T-cell (primary cell): ENCODE measurements at places on chromosomes 6 and 20.

- H3K36me3 ChIP-seq = no peaks in the 10 kb centered on the region
- H3K4me1 ChIP-seq = no peaks in the 10 kb centered on the region
- DNase-seq = no peak
- H3K4me3 ChIP-seq = no peak overlapping the region
- H3K27ac ChIP-seq = no peak overlapping the region
Observed at GRCh38 chr6:87027021-87027420, 67.9 kb downstream of the CGA start.

DNA sequence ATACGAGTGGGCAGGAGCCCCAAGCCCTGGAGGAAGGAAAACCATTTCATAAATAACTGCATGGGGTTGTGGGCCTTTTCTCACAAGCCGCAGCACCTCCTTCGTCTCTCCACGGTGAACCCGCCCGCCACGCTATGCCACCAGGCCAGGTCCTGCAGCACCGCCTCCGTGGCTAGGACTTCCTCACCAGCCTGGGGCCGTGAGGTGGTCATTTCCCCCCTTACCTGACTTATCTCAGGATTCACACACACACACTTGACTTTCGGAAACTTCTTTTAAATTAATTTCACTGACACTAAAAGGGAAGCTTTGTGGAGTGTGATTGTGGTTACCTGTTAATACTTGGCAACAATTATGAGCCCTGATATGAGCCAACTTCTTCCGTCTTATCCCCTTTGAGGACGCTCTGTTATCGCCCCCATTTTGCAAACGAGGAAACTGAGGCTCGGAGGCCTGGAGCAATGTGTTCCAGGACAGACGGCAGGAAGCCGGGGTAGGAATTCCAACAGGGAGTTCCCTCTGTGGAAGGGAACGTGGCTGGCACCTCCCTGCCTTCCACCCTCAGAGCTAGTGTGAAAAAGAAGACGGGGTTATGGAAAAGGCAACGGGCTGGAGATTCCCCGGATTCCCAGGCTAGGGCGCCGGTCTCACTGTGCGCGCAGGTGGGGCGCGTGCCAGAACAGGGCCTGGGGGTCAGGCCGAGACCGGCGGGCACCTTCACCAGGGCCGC lies 817 bp upstream of the SLCO4A1 start:
- peaks cover 46% of the 10 kb centered on the region for H3K27me3 ChIP-seq
- no peak overlapping the region for H3K27ac ChIP-seq
- H3K4me1 ChIP-seq = peaks cover 7% of the 10 kb centered on the region

- no peak for DNase-seq
- no peaks in the 10 kb centered on the region for H3K36me3 ChIP-seq
- no peaks in the 10 kb centered on the region for H3K27me3 ChIP-seq
- H3K4me3 ChIP-seq = no peak overlapping the region
Observed at GRCh38 chr20:53099856-53100255, 127.7 kb downstream of the TSHZ2 start.

GRCh38 chr20:6686171-6686570 lies 81.3 kb upstream of the BMP2 start:
- no peak for DNase-seq
- H3K36me3 ChIP-seq = no peaks in the 10 kb centered on the region

DNA sequence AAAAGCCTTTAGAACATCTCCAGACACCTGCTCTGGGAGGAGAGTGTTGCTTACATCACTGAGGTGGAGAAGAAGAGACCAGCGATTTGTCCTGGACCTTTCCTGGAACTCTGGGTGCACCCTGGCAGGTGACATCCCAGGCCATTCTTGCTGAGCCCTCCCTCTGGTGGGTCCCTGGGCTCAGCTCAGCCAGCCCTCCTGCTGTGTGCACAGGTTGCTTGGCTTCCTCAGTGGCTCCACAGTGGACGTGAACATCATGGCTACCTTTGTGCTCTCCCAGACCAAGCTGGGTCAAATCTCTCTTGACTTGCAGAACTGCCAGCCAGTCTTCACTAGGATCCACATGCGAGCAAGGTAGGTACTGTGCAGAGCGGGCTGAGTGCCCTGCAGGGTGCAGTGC lies 19.9 kb upstream of the BPIFA2 start:
- H3K27me3 ChIP-seq = no peaks in the 10 kb centered on the region
- no peaks in the 10 kb centered on the region for H3K36me3 ChIP-seq
- H3K4me3 ChIP-seq = no peak overlapping the region
- no peak overlapping the region for H3K27ac ChIP-seq
- no peaks in the 10 kb centered on the region for H3K4me1 ChIP-seq

GRCh38 chr6:3305831-3306230 lies 47.1 kb downstream of the PSMG4 start:
- H3K27me3 ChIP-seq = peaks cover 18% of the 10 kb centered on the region
- no peaks in the 10 kb centered on the region for H3K4me1 ChIP-seq
- no peak overlapping the region for H3K27ac ChIP-seq
- H3K4me3 ChIP-seq = no peak overlapping the region

- H3K4me3 ChIP-seq = no peak overlapping the region
- H3K27me3 ChIP-seq = no peaks in the 10 kb centered on the region
- no peaks in the 10 kb centered on the region for H3K36me3 ChIP-seq
- H3K4me1 ChIP-seq = no peaks in the 10 kb centered on the region
- DNase-seq = no peak
- H3K27ac ChIP-seq = no peak overlapping the region
Observed at GRCh38 chr6:126444659-126445273, 104.9 kb downstream of the CENPW start.

GRCh38 chr20:1209447-1210387 lies 6.5 kb downstream of the C20orf202 start:
- H3K4me1 ChIP-seq = no peaks in the 10 kb centered on the region
- no peak overlapping the region for H3K27ac ChIP-seq
- DNase-seq = no peak
- H3K4me3 ChIP-seq = no peak overlapping the region

DNA sequence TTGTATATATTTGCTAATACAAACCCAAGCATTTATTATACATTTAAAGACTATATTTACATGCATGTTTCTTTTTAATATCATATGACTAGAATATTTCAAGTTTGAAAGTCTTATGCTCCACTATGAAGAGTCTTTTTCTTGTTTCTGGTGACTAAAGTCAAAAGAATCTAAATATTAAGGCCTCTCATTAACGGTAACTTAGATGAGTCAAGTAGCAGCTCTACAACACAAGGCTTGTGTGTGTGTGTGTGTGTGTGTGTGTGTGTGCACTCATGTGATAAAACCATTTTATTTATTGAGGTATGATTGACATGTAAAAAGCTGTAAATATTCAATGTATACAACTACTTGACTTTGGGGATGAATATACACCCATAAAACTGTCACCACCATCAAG lies 275.6 kb downstream of the TFAP2B start:
- no peak overlapping the region for H3K4me3 ChIP-seq
- no peaks in the 10 kb centered on the region for H3K27me3 ChIP-seq
- no peaks in the 10 kb centered on the region for H3K4me1 ChIP-seq
- no peak overlapping the region for H3K27ac ChIP-seq
- DNase-seq = no peak

GRCh38 chr6:148074291-148074690 lies 268.3 kb upstream of the SASH1 start:
- H3K27me3 ChIP-seq = no peaks in the 10 kb centered on the region
- no peak overlapping the region for H3K27ac ChIP-seq
- no peak for DNase-seq
- no peak overlapping the region for H3K4me3 ChIP-seq
- no peaks in the 10 kb centered on the region for H3K4me1 ChIP-seq

DNA sequence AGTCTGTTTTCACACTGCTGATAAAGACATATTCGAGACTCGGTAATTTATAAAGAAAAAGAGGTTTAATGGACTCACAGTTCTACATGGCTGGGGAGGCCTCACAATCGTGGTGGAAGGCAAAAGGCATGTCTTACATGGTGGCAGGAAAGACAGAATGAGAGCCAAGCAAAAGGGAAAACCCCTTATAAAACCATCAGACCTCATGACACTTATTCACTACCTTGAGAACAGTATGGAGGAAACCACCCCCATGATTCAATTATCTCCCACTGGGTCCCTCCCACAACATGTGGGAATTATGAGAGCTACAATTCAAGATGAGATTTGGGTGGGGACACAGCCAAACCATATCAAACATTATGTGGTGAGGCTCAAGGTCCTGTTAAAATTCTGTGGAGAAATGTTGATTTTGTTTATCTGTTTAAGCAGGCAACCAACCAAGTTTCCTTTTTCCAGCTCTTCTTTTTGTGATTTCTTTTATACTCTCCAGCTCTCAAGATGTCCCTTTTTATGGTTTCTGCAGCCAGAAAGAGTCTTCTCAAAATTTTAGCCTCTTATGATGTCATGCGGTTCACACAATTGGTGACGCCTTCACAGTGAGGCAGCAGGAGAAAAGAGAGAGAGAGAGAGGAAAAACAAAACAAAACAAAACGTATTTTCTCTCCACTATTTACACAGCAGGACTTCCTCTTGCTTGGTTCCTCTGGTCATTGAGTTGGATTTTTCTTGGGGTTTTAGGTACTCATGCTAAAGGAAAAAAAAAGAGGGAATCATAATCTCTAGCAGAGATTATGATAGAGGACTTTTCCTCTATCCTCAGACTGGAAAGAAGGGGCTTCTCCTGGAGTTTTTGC lies 18.0 kb downstream of the AIG1 start:
- H3K4me1 ChIP-seq = no peaks in the 10 kb centered on the region
- no peak for DNase-seq
- H3K27me3 ChIP-seq = no peaks in the 10 kb centered on the region
- H3K27ac ChIP-seq = no peak overlapping the region

- H3K4me3 ChIP-seq = no peak overlapping the region
- H3K36me3 ChIP-seq = no peaks in the 10 kb centered on the region
- no peaks in the 10 kb centered on the region for H3K4me1 ChIP-seq
- H3K27ac ChIP-seq = no peak overlapping the region
Observed at GRCh38 chr6:142975365-142975764, 30.4 kb upstream of the HIVEP2 start.

GRCh38 chr6:6696867-6697531 lies 108.5 kb downstream of the LY86 start:
- no peaks in the 10 kb centered on the region for H3K4me1 ChIP-seq
- no peak overlapping the region for H3K4me3 ChIP-seq
- H3K36me3 ChIP-seq = no peaks in the 10 kb centered on the region
- no peak for DNase-seq

GRCh38 chr20:8133310-8133768 lies 1.3 kb downstream of the PLCB1 start:
- H3K4me3 ChIP-seq = peak overlapping the region; percentile 58

DNA sequence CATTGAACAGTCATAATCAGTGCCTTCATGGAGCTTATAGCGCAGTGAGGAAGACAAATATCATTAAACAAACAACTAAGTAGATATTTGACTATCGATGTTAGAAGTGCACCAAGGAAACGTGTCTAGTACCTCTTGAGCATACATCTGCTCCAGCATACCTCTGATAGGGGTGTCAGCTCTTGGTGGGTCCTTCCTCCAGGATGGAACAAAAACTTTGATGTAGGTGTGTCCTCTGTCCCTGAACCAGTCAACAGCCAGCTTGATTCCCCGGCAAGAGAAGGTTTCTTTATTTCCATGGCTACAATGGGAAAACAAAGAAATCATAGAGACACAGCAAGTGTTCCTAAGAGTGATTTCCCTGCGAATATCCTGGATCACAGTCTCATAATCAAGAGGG lies 23.1 kb downstream of the ZC3H12D start:
- H3K27me3 ChIP-seq = no peaks in the 10 kb centered on the region
- no peak overlapping the region for H3K4me3 ChIP-seq
- peaks cover 62% of the 10 kb centered on the region for H3K36me3 ChIP-seq
- H3K27ac ChIP-seq = no peak overlapping the region
- DNase-seq = no peak
- H3K4me1 ChIP-seq = peaks cover 10% of the 10 kb centered on the region

- no peak overlapping the region for H3K27ac ChIP-seq
- no peaks in the 10 kb centered on the region for H3K27me3 ChIP-seq
- no peak overlapping the region for H3K4me3 ChIP-seq
- DNase-seq = no peak
Observed at GRCh38 chr6:119310486-119311036, 39.0 kb downstream of the MAN1A1 start.

GRCh38 chr20:50014570-50015562 lies 32.1 kb downstream of the SNAI1 start:
- H3K4me1 ChIP-seq = no peaks in the 10 kb centered on the region
- H3K27ac ChIP-seq = no peak overlapping the region
- DNase-seq = no peak

DNA sequence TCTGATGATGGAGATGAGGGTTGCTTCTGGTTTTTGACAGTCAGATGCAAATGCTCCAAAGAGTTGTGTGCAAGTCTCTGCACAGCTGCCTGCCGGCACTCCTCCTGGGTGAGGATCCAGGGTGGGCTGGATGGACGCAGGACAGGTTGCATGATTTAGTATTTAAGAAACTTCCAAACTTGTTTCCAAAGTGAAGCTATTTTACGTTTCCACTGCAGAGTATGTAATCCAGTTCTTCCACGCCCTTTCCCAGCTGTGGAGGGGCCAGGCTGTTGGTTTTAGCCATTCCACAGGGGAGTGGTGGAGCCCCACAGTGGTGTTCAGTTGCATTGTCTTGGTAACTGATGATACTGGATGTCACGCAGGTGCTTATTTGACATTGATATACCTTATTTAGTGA lies 157.3 kb downstream of the THBS2 start:
- no peak for DNase-seq
- no peaks in the 10 kb centered on the region for H3K36me3 ChIP-seq
- H3K27ac ChIP-seq = no peak overlapping the region
- H3K4me3 ChIP-seq = no peak overlapping the region
- peaks cover 17% of the 10 kb centered on the region for H3K27me3 ChIP-seq
- no peaks in the 10 kb centered on the region for H3K4me1 ChIP-seq

- H3K27me3 ChIP-seq = peaks cover 2% of the 10 kb centered on the region
- no peak overlapping the region for H3K4me3 ChIP-seq
- no peaks in the 10 kb centered on the region for H3K36me3 ChIP-seq
- no peak for DNase-seq
- no peak overlapping the region for H3K27ac ChIP-seq
Observed at GRCh38 chr6:10314163-10314955, 100.5 kb downstream of the TFAP2A start.

DNA sequence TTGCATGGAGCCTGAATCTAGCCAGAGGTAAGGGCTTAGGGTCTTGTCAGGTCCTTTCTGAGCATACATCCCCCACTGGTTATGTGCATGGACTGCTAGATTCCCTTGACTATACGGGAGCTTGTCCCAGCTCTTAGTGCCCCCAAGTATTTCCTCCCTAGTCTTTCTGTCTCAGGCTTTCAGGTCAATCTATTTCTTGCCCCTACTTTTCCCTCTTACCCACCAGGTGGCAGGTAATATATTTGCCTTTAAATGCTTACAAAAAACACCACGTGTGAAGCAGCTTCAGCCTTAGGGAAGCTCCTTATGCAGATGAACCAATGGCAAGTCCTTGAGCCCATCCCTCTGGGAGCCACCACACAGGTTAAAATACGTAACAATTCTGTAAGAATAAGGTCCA lies 454.2 kb downstream of the GRIK2 start:
- no peaks in the 10 kb centered on the region for H3K4me1 ChIP-seq
- no peaks in the 10 kb centered on the region for H3K27me3 ChIP-seq
- DNase-seq = no peak
- no peak overlapping the region for H3K27ac ChIP-seq
- H3K36me3 ChIP-seq = no peaks in the 10 kb centered on the region
- no peak overlapping the region for H3K4me3 ChIP-seq
